AG20443 (cell line): ENCODE measurements at places on chromosomes 5 and 9.
A peak's percentile ranks its signal among the peaks of the same experiment; 100 is the strongest.

DNA sequence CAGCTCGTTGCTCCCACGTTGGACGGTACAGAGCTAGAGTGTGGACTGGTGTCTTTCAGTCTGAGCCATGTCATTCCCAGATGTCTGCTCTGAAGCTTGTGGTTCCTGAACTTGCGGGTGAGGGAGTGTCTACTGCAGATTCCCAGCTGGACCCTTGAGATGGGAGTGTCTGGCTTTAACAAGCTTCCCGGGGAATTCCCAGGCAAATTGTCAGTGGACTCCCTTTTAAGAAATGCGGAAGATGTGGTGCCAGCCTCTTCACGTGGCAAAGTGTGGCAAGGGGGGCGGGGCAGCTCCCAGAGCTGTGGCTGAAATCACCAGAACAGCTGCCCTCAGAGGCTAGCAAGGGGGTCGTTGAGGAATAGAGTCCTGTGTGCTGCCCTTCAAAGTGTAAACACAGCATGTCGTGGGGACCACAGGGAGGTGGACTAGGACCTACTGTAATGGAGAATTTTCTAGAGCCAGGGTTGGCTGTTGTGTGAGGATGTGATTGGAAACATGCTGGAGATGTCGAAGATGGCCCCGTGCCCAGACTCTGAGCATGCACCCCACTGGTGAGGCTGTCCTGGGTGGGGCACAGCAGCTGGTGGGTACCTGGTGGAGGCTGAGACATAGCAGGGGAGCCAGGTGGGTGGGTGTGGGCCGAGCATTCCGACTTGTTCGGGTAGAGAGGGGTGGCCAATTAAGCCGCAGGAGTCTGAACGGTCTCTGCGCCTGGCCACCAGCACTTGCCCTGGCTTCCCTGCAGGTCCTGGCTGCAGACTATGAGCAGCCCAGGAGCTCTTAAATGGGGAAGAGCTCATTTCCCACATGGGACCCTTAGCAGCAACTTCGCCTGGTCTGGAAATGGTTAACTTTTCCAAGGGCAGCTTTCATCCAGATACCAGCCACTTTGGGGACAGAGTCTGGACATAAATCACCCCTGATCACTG, 37.4 kb downstream of the PRRX2 start:
- peak; percentile 88 for DNase-seq

GRCh38 chr5:420632-421286, 22.2 kb upstream of the EXOC3 start:
- DNase-seq, result no peak

- DNase-seq, result no peak
Measured at GRCh38 chr9:79014929-79015699, 556.7 kb upstream of the TLE4 start.

GRCh38 chr5:142421621-142422397, 97.0 kb upstream of the SPRY4 start:
- DNase-seq, result no peak

DNA sequence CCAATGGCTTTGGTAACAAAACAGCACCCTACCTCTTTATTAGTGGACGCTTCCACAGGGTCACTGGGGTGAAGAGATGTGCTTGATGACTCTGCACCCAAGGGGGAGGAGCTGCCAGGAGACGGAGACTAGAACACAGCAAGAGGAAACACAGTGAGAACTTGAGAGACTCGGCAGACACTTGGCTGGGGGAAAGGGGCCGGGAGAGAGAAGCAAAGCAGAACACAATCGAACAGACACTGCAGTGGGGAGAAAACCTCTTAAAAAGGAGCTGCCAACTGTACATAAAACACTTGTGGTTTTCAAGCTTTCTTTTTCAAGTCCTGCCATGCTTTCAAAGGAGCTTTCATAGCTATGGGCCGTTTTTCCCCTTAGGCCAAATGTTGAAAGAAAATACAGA, 151.0 kb downstream of the ENTREP1 start:
- DNase-seq, result no peak

DNA sequence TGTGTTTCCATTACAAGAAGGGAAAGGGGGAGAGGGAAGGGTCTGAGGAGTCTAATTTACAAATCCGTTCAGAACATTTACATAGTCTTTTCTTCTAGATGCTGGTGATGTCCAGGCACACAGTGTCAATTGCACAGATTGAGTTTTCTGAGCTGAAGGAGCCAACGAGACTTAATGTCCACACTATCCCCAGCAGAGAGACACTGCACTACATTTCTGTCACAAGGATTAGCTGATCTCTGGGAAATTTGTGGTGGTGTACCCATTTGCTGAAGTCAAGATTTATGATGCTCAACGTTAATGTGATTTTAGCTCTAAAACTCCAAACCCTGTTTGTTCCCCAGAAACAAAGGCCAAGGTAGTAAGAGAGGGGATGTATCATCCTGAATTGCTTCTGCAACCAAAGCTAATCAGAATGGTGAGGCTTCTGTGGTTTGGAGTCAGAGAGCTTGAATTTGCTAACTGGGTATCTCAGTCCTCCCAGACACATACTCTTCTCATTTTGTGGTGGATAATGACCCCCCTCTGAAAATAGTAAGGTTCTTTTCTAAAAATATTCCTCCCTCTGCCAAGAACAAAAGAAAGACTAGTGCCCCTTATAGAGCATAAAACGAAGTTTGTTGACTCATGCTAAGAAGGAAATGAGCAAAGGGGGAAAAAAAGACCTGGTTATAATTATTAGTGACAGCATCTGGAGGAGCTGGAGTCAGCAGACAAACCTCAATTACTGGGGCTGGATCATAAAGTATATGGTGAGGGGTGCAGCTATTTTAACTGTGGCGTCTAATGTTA, 416.9 kb downstream of the PSAT1 start:
- DNase-seq, result peak; percentile 47

DNA sequence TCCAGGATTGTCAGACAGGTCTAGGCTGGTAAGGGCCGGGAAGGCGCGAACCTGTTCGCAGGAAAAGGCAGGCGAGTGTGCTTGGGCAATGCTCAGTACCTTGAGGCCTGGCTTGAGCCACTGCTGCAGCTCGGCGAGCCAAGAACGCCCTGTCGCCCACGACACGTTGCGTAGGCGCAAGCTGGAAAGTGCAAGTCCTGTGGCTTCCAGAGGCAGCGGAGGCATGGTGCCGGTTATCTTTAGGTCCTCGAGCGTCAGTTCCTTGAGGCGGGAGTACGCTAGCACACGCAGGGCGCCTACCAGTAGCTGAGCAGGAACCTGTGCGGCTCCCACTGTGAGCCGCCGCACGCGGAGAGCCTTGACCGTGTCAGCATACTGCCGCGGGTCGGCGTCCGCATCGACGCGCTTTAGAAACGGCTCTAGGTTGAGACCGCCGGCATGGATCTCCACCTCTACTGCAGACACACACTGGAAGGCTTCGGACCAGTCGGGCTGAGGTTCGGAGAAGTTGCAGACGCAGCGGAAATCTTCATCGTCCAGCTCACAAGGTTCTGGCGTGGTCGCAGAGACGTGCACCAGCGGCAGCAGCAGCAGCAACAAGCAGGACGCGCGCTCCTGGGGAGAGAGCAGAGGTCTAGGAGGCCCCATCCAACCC, 482 bp downstream of the CD14 start:
- peak; percentile 39 for DNase-seq

- no peak for DNase-seq
Measured at GRCh38 chr9:69452110-69452782, 127.2 kb downstream of the ENTREP1 start.

- DNase-seq, result peak; percentile 85
Measured at GRCh38 chr5:95841914-95842812, 19.6 kb upstream of the GLRX start.

DNA sequence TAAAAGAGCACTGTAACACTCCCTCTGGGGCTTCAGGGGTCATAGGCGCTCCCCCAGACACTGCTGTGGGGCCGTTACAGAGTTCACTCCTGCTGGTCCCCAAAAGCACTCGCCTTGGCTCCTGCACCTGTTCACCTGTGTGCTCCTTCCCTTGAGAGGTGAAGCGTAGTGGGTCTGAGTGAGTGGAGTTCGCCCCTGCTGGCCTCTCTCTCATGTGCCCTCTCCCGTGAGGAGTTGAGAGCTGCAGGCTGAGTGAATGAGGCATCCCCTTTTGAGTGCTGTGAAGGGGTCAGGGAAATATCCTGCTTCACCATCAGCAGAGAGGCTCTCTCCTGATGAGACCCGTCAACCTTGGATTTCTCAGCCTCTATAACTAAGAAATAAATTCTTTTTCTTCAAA, 134.6 kb upstream of the TUT7 start:
- DNase-seq, result no peak

- peak; percentile 56 for DNase-seq
Measured at GRCh38 chr5:39794513-39795210, 369.9 kb upstream of the DAB2 start.

DNA sequence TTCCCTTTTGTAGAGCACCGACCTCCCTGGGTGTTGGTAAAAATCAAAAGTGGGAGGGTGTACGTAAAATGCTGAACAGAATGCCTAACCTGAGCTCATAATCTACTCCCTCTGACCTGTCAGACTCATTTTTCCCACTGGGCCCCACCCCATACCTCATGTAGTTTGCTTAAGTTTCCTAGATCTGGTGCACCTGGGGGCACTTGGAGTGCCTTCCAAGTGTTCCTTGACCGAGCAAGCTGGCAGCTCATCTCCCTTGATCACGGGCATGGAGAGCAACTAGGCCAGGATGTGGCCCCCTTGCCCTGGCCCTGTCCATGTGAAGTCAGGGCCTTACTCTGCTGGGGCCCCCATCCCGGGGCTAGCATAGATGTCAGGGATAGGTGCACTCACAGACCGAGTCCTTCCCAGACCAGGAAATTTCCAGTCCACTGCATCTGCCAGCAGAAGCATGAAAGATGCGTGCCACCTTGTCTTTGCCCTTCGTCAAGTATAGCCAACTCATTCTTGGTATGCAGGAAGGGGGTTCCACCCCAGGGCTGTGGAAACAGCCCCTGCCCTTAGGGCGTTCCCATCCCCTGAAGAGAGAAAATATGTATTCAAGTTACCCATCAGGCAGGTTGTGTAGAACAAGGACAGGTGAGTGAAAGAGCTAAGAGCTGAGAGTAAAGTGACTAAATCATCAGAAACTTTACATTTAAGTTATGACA, 41.9 kb downstream of the SLC22A5 start:
- no peak for DNase-seq

DNA sequence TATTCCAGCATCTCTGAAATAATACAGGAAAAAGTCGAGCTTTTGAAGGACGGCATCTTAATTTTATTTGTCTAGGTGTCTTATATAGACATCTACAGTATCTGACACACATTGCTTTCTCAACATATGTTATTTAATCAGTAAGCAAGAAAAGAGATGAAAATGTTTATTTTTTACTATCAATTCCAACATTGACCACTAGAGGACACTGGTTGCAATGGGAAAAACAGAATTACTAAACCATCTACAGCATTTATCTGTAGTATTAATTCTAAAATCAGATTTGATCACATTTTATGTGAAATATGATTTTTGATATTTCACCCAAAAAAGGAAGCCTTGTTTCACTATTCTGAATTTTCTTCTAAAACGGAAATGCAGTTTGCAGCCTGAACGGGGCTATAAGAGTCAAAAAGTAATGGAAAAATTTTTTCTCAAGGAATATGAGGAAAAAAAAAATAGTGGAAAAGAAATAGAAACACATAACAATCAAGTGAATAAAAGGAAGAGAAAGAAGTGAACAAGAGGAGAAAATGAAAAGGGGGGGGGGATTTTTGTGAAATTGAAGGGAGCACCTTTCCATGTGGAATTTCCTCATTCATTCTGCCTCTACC, 98.6 kb downstream of the OSTF1 start:
- peak; percentile 23 for DNase-seq

GRCh38 chr5:83340511-83340918, 131.0 kb upstream of the VCAN start:
- peak; percentile 9 for DNase-seq

GRCh38 chr9:32419921-32420320, 35.5 kb downstream of the ACO1 start:
- no peak for DNase-seq

DNA sequence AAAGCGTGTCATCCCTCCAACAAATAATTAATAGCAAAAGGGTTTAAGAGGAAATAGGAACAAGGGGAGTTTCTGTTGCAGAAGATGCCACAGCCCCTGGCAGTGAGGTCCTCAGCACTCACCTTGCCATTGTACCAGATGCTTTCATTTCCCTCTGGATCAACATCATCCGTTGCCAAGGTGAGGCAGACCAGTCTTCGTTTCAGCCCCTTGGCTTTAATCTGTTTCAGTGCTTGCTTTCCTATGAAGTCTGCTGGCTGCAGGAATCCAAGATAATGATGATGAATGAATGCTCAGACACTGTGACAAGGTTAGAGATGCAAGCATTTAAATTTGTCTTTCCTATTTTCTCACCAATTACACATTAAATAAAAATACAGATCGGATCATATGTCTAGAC, 20.0 kb upstream of the ARSB start:
- no peak for DNase-seq

DNA sequence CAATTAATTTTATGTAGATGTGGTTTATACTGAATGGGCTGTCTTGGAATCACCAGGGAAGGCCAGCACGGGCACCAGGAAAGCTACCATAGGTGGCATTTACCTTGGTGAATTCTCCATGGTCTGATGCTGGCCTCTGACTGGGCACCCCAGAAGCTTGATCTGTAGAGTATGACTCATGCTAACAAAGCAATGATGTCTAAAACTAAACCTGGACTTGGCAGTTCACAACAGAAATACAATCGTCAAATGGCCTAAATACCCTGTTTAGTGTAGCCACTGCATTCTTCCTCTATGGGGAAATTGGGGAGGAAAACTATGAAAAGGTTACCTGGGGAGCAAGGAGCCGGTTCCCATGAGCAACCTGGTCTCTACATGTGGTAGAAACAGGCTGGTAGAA, 98.0 kb downstream of the ATPSCKMT start:
- DNase-seq, result no peak

DNA sequence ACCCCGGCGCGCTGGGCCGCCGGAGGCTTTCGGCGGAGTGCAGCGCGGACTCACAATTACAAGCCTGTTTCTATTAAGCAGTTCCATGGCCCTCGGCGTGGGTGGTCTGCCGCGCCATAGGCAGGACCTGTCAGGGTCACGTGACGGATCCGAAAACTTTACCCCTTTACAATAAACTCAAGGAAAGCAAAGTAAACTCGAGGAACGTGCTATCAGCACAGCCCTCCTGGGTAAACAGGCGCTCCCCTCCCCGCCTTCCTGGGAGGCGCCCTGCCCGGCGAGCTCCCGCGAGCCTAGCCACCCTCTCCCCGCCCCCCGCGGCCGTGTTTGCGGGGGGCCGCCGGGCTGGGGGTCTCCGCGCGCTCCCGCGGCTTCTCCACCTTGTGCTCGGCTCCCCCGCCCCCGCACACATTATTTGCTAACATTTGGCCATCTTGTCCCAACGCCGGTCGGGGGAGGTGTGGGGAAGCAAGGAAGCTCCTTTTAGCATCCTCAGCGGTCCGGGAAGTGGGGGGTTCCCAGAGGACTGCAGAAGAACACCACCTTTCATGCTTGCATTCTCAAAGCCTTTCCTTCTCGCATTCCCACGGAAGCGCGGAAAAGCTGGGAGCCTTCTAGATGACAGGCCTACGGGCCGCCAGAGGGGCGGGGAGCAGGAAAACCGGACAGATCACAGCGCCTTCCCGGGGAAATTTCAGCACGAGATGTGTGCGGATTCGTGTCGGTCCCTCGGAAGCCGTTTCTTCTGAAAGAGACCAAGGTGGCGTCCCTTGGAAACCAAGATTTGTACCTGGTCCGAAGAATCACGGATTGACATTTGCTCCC, at the start of gene PTCH1:
TSS of gene PTCH1 (minus strand) at position 238 of the 825 bp plus-strand sequence.
- DNase-seq, result peak; percentile 69

GRCh38 chr9:93601063-93601462, 24.7 kb downstream of the PHF2 start:
- no peak for DNase-seq
